CD14-positive monocyte (primary cell): ENCODE measurements at places on chromosomes 13 and 19.
A peak's percentile ranks its signal among the peaks of the same experiment; 100 is the strongest.

GRCh38 chr19:58516246-58516836, 3.3 kb downstream of the ZBTB45 start:
- H3K4me1 ChIP-seq, result peaks cover 35% of the 10 kb centered on the region
- DNase-seq, result no peak
- H3K4me3 ChIP-seq, result no peak overlapping the region
- no peak overlapping the region for H3K27ac ChIP-seq
- H3K36me3 ChIP-seq, result peaks cover 20% of the 10 kb centered on the region
- no peaks in the 10 kb centered on the region for H3K27me3 ChIP-seq

DNA sequence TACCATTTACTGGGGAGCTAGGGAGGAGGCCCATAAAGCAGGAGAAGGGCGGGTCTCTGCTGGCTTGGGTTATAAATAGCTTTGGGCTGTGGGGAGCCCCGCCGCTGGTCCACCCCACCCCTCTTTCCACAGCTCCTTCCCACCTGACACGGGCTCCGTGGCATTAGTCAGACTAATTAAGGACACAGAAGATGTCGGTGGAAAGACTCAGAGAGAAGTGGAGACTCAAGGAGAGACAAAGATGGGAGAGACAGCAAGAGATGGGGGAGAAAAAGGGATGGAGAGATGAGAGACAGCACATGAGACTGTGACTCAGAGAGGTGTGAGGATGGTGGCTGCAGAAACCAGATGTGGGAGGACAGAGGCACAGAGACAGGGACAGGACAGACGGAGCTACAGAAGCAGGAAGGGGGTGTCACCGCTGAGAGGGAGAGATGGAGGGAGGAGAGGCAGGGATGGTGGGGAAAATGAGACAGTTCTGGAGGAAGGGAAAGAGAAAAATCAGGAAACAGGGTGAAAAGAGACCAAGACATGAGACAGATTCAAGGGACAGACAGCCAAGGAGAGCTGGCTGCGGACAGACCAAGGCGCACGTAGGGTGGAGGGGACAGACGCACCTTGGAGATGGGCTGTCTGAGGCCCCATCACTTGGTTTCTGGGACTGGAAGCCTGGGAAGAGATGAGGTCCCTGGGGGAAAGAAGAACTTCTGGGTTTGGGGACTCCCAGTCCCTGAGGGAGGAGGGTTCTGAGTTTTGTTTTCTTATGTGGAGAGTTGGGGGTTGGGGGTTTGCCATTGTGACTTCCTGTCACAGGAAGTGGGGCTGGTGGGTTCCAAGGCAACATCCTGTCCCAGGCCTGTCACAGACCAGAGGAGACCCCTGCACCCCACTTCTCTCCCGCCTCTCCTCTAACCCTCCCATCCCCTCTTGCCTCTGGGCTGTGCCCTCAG, 4.1 kb downstream of the ARHGEF1 start:
- no peaks in the 10 kb centered on the region for H3K27me3 ChIP-seq
- H3K4me1 ChIP-seq, result peaks cover 39% of the 10 kb centered on the region
- H3K27ac ChIP-seq, result peak overlapping the region; percentile 61

DNA sequence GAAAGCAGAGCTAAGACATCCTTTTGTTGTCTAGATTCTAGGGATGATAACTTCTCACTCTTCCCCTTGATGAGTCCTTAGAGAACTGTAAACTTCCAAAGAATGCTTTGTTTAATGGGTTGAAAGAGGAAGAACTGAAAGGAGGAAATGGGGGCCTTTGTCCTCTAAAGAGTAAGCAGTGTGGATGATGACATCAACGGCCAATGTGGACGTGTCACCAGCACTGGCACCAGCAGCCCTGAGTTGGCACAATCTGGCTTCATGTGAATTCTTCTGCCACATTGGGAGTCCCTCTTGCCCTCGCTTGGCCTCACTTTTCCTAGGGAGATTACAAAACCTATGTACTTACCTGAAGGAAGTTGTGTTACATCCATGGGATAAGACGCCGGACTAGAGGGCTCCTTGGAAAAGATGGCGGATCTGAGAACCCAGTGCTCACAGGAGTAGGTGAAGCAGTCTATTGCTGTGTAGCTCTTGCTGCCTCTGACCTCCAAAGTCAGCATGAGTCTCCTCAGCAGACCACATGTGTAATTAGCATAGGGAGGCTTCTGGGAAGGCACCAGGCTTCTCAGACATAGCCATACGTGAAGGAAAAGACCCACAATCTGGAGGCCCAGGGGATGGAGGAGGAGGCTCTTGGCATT, 62.8 kb downstream of the RGCC start:
- H3K36me3 ChIP-seq, result no peaks in the 10 kb centered on the region
- H3K4me1 ChIP-seq, result peaks cover 15% of the 10 kb centered on the region
- H3K27ac ChIP-seq, result peak overlapping the region; percentile 68
- H3K27me3 ChIP-seq, result no peaks in the 10 kb centered on the region
- H3K4me3 ChIP-seq, result no peak overlapping the region

GRCh38 chr13:75325711-75326110, 156.3 kb downstream of the TBC1D4 start:
- H3K27me3 ChIP-seq, result no peaks in the 10 kb centered on the region
- H3K4me3 ChIP-seq, result no peak overlapping the region
- H3K4me1 ChIP-seq, result peaks cover 14% of the 10 kb centered on the region
- H3K27ac ChIP-seq, result no peak overlapping the region
- DNase-seq, result no peak
- H3K36me3 ChIP-seq, result no peaks in the 10 kb centered on the region

DNA sequence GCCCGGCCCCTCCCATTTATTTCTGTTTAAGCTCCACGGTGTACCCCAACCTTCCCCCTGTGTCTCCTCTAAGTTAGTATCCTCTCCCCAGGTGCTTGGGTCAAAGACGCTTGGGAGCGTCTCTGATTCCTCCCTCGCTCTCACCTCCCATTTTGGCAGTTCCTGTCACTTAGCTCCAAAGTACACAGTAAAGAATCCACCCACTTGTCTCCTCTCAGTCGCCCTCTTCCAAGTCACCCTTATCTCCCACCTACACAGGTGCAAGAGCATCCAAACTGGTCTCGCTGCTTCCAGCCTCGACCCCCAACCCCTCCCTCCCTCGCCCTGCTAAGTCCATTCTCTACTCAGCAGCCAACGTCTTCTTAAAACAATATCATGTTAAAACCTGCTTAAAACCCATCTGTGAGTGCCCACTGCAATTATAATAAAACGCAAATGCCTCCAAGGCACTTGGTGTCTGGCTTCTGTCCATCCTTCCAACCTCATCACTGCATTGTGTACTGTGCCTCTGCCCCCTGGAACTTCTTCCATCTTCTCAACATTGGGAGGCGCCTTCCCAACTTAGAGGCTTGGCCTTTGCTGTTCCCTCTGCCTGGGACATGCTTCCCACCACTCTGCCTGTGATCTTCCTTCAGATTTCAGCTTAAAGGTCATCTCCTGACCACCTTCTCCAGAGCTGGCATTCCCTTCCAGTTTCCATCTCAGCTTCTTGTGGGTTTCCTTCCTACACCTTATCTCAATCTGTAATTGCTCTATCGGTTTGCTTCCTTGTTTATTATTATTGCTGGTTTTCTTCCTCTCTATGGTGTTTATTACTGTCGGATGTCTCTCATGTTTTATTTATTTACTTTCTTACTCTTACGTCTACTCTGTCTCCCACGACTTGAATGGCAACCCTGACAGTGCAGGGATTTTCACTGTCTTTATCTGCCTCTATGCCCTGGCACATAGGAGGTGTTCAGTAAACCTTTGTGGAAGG, 9.5 kb upstream of the KLK14 start:
- DNase-seq, result no peak
- no peak overlapping the region for H3K27ac ChIP-seq
- no peaks in the 10 kb centered on the region for H3K36me3 ChIP-seq
- no peak overlapping the region for H3K4me3 ChIP-seq

- H3K27ac ChIP-seq, result no peak overlapping the region
- peaks cover 14% of the 10 kb centered on the region for H3K4me1 ChIP-seq
- no peak overlapping the region for H3K4me3 ChIP-seq
- H3K36me3 ChIP-seq, result no peaks in the 10 kb centered on the region
- peaks cover 84% of the 10 kb centered on the region for H3K27me3 ChIP-seq
- no peak for DNase-seq
These were observed 3.8 kb downstream of the ZIC2 start for GRCh38 chr13:99985241-99985874.

DNA sequence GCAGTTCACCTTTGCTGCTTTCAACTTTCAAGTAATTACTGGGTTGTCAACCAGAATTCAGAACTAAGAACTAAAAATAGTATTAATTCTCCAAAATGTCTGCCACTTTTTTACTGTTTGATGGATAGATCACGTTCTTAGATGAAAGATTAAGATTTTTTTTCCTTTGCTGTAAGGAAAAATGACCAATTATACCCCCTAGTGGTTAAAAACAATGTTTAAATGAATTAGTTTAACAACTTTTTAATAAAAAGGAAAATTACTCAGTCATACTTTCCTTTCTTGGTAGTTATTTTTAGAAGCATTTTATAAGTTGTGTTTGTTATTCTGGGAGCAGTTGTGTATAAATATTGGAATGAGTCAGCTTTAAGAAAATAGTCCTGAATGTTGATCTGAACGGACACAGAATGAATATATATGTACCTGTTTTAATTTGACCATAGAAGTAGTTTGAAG, 4.6 kb downstream of the TM9SF2 start:
- DNase-seq, result no peak
- H3K36me3 ChIP-seq, result peaks cover 3% of the 10 kb centered on the region
- H3K27me3 ChIP-seq, result no peaks in the 10 kb centered on the region
- no peak overlapping the region for H3K27ac ChIP-seq
- H3K4me3 ChIP-seq, result no peak overlapping the region
- H3K4me1 ChIP-seq, result peaks cover 52% of the 10 kb centered on the region

GRCh38 chr19:31352296-31352781, 3.1 kb upstream of the TSHZ3 start:
- no peak for DNase-seq
- H3K27me3 ChIP-seq, result peaks cover 63% of the 10 kb centered on the region
- H3K4me1 ChIP-seq, result peaks cover 50% of the 10 kb centered on the region
- H3K27ac ChIP-seq, result no peak overlapping the region

DNA sequence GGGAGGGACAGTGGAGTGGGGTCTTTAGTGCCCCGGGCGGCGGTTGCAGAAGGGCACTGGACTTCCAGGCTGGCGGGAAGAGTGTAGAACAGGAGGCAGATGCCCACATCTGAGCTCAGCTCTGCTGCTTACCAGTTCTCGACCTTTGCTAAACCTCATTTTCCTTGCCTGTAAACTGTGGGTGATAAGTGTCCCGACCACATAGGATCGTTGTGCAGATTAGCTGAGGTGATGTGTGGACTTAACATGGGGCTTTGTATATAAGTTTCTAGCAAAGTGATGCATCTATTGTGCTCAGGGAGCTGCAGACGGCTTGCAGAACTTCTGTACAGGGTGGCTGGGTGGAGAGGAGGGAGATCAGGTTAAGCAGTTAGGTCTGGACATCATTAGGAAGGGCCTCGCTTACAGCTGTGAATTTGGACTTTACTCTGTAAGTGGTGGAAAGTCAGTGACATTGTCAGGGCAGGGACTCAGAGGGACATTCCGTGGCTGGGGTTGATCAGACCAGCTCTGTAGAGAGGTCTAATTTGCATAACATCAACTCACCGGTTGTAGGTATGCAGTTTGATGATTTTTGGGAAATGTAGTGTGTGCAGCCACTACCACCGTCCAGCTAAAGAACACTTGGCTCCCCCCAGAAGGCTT, 70.0 kb downstream of the SPATA13 start:
- H3K4me1 ChIP-seq, result no peaks in the 10 kb centered on the region
- no peaks in the 10 kb centered on the region for H3K27me3 ChIP-seq
- H3K27ac ChIP-seq, result no peak overlapping the region

GRCh38 chr19:1959928-1960589, 19.1 kb downstream of the CSNK1G2 start:
- no peaks in the 10 kb centered on the region for H3K27me3 ChIP-seq
- no peak for DNase-seq
- H3K4me3 ChIP-seq, result no peak overlapping the region
- H3K4me1 ChIP-seq, result no peaks in the 10 kb centered on the region
- H3K27ac ChIP-seq, result no peak overlapping the region
- peaks cover 15% of the 10 kb centered on the region for H3K36me3 ChIP-seq

GRCh38 chr19:11322269-11323024, 17.0 kb downstream of the RAB3D start:
- no peaks in the 10 kb centered on the region for H3K27me3 ChIP-seq
- H3K27ac ChIP-seq, result peak overlapping the region; percentile 97
- peak; percentile 73 for DNase-seq
- peaks cover 88% of the 10 kb centered on the region for H3K4me1 ChIP-seq

DNA sequence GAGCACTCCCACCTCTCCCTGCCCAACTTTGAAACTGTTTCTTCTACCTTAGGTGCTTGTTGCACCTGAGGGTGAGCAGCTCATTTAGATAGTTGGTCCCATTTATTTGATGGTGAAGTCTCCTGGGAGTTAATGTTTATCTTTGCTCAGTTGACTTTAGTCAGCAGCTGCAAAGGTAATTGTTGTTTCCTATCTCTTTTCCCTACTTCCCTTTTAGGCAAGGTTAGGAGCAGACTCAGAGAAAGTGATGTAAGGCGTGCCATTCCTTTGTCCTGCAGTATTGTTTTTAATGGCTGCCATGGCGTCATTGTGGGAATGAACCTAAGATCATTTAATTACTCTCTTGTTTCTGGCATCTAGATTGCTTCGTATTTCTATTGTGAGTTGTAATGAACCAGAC, 11.6 kb downstream of the AKAP11 start:
- DNase-seq, result no peak
- H3K27ac ChIP-seq, result no peak overlapping the region
- peaks cover 20% of the 10 kb centered on the region for H3K4me1 ChIP-seq
- H3K27me3 ChIP-seq, result no peaks in the 10 kb centered on the region

- no peak overlapping the region for H3K27ac ChIP-seq
- no peaks in the 10 kb centered on the region for H3K4me1 ChIP-seq
- H3K27me3 ChIP-seq, result no peaks in the 10 kb centered on the region
- no peak overlapping the region for H3K4me3 ChIP-seq
- H3K36me3 ChIP-seq, result no peaks in the 10 kb centered on the region
These were observed 17.0 kb downstream of the CATSPERG start for GRCh38 chr19:38352611-38353010.

- H3K4me3 ChIP-seq, result no peak overlapping the region
- H3K27me3 ChIP-seq, result no peaks in the 10 kb centered on the region
- no peak overlapping the region for H3K27ac ChIP-seq
- H3K4me1 ChIP-seq, result no peaks in the 10 kb centered on the region
- peak; percentile 69 for DNase-seq
These were observed 40.7 kb upstream of the MEDAG start for GRCh38 chr13:30865123-30866049.

DNA sequence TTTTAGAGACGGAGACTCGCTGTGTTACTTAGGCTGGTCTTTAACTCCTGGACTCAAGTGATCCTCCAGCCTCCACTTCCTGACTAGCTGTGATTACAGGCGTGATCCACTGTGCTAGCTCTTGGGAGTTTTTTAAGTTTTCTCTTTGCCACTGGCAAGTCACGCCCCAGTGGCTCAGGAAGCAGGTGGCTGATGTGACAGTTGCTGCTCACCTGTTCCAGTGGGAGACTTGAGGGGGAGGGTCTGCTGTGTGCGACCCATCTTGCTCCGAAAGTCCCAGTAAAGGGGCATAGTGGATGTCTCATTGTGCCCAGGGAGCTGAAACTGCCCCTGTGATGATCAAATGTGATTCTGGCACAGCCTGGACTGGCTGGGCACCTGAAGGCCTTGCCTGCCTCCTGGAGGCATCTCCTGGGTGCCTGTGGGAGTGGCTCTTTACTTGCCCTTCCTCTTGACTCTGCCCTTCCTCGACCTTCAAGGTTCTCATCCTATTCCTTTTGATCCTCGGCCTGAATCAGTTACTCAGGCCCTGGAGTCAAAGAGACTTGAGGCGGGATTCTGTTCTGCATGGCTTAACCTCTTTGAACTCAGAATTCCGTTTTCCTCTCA, 7.8 kb downstream of the SMARCA4 start:
- peaks cover 6% of the 10 kb centered on the region for H3K36me3 ChIP-seq
- peak overlapping the region; percentile 48 for H3K27ac ChIP-seq
- no peak overlapping the region for H3K4me3 ChIP-seq
- no peak for DNase-seq
- H3K4me1 ChIP-seq, result peaks cover 2% of the 10 kb centered on the region

- peaks cover 42% of the 10 kb centered on the region for H3K4me1 ChIP-seq
- no peaks in the 10 kb centered on the region for H3K27me3 ChIP-seq
- H3K36me3 ChIP-seq, result peaks cover 29% of the 10 kb centered on the region
- H3K4me3 ChIP-seq, result no peak overlapping the region
- no peak overlapping the region for H3K27ac ChIP-seq
These were observed 5.8 kb downstream of the DAZAP1 start for GRCh38 chr19:1412995-1413800.
